Stimulated activated CD4-positive, alpha-beta T cell treated with anti-CD3 and anti-CD28 coated beads, Interleukin-1b, Interleukin-23, amount 100 ng/mL, for 1 hour (primary cell): ENCODE measurements at places on chromosomes 2 and 18.

DNA sequence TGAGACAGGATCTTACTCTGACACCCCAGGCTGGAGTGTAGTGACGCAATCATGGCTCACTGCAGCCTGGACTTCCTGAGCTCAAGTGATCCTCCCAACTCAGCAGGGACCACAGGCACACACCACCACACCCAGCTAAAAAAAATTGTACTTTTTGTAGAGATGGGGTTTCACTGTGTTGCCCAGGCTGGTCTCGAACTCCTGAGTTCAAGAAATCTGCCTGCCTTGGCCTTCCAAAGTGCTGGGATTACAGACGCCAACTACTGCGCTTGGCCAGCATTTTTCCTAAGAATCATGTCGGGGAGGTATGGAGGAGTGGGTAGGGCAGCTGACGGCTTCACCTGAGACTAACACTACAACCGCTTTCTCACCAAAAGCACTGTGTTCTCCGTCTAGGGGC, 50.4 kb downstream of the CYP26B1 start:
- DNase-seq: no peak

DNA sequence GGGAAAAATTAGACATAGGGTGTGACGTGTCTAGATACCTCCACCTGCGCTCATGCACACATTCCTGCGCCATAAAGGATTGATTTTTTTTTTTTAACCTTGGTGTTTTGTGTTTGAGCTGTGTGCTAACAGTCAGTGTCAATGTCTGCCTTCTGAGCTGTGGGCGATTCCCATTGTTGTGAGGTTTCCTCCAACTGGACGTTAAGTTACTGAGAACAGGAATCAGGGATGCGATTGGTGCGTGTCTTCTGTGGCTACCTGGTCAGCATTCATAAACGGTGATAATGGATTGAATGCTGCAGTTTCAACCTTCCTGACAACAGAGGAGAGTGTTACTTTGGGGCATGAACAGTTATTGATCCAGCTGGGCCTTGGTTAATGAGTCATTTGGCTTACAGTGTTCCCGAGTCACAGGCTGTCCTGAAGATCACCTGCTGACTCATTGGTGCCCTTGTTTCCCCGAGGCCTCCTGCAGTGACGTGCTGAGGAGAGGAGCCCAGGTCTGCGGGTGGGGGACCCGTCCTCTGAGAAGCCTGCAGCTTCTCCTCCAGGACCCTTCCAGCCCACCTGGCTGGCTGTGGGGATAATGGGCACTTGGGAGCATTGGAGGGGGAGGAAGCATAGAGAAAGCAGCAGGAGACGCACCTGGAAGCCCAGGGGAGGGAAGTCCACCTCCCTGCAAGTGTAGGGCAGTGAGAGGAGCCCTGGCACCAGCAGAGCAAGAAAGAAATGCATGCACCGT, 25.8 kb upstream of the CABYR start:
- no peak for DNase-seq

- no peak for DNase-seq
Observed at GRCh38 chr2:17583166-17583565, 42.7 kb downstream of the VSNL1 start.

GRCh38 chr2:20650877-20651730, at the start of gene HS1BP3:
HS1BP3 (minus strand) TSS chr2:20651098; CDS start chr2:20651063, 35 bp downstream.
- peak; percentile 73 for DNase-seq

DNA sequence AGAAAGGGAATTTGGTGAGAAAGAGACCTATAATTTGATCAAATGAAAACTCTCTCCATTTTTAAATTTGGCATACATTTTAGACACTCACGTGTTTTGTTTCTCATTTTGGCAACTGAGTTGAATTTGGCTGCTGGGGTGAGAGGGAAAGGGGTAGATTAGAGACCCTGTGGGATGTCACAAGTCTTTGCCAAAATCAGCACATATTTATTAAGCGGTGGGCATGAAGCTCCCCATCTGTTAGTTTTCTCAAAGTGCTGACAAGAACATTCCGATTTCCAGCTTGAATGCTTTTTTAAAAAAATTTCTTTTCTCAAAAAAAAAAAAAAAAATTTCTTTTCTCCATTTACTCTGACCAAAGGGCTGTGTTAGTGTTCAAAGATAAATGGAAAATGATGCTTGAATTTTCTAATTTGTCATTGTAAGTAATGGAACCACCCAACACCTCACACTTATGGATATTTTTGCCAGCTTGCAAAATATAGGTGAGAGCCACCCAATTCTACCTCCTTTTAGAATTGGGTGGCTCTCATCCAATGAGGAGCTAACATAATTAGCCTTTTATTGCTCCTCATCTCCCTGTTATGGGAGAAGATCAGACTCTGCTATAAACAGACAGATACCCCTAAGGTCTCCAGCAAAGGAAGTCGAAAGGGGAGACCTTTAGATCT, 222.9 kb upstream of the FN1 start:
- no peak for DNase-seq

GRCh38 chr18:37845498-37845897, 279.9 kb upstream of the CELF4 start:
- DNase-seq: no peak
